ENCODE measurements at places on chromosomes 2 and 18.

DNA sequence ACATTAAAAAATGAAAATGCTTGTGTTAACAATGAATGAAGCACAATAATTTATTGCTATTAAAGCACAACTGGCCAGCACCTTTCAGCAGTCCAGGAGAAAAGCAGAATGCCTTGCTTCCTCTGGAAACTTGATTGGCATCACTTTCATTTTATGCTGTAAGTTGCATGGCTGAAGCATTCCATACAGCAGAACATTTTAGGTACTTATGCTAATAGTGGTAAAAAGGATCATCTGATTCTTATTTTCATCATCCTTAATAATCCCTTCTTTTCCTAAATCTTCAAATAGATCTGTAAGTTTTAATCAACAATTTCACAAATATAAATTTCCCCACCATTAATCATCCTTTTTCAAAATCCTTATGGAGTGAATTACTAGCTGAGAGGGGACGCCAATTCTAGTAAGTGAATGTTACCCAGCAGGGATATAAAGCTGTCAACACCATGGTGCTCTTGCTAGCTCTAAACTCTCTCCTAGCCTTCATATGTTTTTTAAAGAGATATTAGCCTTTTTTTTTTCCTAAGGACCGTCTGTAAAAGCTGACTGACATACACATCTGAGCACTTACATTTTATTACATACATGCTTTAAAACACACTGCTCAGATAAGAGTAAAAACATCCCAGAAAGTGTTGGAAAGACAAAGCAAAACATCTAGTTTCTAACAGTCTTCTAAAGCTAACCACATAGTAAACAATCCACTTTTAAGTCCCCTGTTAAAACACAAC, 5.3 kb downstream of the SATB2 start:
- no peak for DNase-seq

- no peak for DNase-seq
Measured at GRCh38 chr2:220572385-220572784, 945.0 kb downstream of the SLC4A3 start.

GRCh38 chr2:234372506-234372905, 124.4 kb downstream of the ARL4C start:
- no peak for DNase-seq

- no peak for DNase-seq
Measured at GRCh38 chr18:49279041-49279440, 181.4 kb downstream of the DYM start.

- no peak for DNase-seq
Measured at GRCh38 chr18:48769006-48769636, 181.6 kb downstream of the SMAD7 start.

GRCh38 chr2:6314218-6314960, 551.3 kb downstream of the CMPK2 start:
- no peak for DNase-seq

Data from ascending aorta (tissue), 2 donors.